ENCODE measurements at places on chromosomes 4 and X.

DNA sequence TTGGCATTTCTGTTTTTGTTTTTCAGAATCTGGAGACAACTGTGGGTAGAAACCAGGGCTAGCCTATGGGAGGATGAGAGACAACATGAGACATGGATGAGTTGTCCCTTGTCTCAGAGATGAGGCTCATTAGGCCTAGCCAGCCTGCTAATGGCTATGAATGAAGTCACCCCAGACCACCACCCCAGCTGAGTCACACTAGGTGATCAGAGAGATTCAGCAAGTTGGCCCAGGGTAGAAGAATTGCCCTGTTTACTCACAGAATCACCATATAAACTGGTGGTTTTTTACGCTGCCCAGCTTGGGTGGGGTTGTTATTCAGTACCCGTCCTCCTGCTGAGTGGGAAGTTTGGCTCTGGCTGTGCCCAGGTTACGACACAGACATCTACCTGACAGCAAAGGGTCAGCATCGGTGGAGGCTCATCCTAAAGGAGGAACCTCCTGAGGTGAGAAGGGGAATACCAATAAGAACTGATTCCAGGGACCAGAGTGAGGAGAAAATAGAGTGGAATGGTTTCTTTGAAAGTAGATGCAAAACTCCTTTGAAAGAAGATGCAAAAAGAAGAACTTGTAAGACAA lies 17.2 kb upstream of the ARSJ start:
- no peak for DNase-seq

GRCh38 chr4:188611143-188611542 lies 471.9 kb downstream of the TRIML1 start:
- no peak for DNase-seq

- no peak for DNase-seq
Observed at GRCh38 chr4:155450676-155451075, 73.9 kb upstream of the MAP9 start.

- no peak for DNase-seq
Observed at GRCh38 chrX:129876771-129877305, 29.1 kb upstream of the UTP14A start.

DNA sequence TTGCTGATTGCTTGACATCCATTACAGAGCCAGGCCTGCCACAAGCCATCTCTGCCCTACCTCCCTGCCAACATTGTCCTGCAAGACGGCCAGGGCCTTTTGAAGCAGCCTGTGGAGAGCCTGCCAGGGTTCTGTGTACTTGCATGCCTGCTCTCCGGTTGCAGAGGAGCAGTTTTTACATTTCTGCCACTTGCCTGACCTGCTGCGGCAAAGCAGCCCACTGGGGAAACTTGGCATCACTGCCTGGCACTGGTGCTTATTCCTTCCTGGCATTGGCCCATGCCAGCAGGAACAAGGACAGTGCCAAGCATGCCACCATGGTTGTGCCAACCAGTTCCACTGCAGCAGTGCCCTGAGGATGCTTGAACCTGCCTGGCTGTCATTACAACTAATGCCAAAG lies 167.1 kb downstream of the NHS start:
- no peak for DNase-seq

DNA sequence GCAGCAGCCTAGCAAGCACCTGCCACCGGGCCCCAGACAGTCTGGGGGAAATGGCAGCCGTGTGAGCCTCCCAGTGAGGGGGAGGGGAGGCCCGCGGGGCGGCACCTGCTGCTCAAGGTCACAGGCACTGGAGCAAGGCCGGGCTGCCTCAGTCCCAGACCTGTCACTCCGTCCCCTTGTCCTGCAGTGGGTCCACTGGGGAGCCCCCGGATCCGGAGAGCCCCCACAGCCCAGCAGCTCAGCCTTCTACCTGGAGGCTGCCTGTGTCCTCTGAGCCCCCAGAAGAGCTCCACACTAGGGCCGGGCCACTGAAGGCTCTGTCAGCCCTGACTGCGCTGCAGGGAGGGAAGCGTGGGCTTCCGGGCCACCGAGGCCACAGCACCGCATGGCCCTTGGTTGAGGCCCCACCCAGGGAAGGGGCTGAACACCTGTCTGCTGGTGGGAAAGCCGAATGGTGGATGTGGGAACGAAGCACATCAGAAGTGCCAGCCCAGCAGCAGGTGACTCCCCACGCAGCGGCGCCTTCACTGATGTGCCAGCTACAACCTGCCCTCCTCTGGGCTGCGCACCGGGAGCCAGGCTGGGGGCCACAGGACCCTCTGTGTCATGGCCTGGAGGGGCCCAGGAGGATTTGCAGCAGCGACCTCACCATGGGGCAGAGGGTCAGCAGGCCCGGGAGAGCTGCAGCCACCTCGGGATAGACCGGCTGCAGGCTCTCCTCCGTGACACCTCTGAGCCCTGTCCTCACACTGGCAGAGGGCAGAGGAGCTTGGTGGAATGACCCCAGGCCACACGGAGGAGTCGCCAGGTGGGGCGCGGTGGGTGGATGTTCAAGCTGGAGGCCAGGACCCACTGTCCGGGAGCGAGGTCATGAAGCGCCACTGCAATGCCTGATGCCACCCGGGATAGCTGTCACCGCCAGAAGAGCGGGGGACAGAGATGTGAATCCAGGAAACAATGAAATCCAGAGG lies 35.0 kb upstream of the MXD4 start:
- no peak for DNase-seq
